ENCODE measurements at places on chromosomes 2 and 18.
A peak's percentile ranks its signal among the peaks of the same experiment; 100 is the strongest.

- no peak for DNase-seq
These were observed 69.5 kb upstream of the PSME4 start for GRCh38 chr2:54040250-54040649.

DNA sequence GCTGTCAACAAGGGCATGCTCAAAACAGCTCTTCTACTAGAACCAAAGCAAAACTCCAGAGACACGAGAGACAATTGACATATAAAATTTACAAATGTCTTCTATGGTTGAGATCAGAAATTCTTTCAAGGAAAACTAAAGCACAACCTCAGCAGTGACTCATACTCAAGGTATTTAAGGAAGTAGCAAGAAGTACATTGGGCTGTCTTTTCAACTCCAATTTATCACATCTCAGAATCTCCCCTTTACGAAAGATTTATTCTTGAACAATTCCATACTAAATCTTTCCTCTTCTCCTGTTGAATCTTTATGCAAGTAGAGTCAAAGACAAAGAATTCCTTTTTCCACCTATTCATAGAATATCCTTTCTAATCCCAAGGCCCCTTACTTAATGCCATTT is 324.0 kb downstream of the IRS1 start:
- DNase-seq, result no peak

DNA sequence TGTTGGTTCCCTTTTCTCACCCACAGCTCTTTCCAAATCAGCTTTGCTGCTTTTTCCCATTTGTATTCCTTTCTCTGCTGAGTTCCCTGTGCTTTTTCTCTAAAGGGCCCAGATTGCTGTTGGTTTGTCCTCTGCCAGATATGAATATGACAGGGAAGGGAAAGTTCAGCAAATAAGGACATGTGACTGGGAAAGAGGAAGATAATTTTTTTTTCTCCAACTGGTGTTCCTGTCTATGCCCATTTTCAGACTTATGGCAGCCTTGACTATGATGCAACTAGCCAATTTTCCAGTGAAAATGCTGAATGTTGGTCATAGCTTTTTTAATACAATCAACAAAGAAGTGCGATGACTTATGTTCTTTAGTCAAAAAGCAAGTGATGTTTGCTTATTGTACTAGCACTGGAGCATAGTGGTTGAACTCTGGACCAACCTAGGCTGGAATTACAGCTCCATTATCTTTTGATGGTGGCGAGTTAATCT is 7.7 kb downstream of the MDH1 start:
- no peak for DNase-seq

DNA sequence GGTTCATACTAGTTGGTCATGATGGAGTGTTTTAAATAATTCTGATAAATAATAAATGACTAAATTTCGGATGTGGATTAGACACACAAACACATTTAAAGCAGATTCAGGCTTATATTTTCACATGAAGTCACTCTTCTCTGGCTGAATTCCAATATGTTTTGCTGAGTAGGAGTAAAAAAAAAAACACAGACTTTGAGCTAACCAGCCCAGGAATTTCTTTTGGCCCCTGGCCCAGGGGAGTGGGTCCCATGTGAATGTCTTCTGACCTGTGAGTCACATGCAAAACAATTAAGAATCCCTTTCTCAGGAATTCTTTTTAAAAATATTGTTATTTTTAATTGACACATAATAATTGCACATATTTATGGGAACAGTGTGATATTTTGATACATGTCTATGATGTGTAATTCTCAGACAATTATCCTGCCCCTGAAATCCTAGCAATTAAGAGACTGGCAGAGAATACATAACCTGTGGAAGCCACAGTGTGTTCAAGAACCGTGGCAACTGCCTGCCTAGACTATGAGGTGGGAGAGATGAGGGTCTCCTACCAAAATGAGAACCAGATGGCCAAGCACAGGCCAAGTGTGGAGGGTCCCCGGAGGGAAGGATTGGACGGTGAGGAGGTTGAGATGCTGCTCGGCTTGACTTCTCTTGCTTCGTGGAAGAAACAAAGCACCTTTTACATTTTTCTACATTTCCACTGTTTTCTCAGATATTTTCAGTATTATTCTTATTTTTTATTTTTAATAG is 236.4 kb downstream of the PIEZO2 start:
- DNase-seq, result no peak

DNA sequence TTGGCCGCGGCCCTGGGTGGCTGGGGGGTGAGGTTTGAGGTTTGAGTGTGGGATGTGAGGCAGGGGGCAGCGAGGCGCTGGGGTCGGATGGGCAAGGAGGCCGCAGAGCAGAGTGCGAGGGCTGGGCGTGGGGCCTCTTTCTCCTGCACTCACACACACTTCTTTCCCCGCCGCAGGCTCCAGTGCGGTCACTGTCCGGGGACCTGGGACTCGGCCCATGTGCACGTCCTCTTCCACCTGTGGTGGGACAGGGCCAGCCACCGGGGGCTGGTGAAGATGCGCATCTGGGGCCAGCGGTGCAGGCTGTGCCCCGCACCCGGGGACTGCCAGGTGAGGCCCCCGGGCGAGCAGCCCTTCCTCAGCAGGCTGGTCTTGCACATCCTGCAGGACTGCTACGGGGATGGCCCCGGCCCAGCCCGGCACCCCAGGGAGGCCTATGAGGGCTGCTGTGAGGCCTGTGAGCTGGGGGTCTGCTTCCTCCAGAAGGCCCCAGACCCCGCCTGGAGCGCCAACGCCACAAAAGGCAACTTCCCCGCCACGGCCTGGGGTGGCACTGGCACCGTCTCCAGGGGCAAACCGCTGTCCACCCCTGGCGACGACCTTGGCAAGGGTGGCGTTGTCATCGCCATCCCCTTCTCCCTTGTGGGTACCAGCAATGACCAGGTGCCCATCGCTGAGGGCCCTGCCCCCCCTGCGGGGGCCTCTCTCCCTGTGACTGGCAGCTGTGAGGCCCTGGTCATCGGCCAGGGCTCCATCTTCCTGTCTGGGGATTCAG is 2.2 kb downstream of the RTP5 start:
- no peak for DNase-seq

- DNase-seq, result peak; percentile 60
These were observed 54.3 kb downstream of the TMX3 start for GRCh38 chr18:68660354-68661183.

Measured in natural killer cell (primary cell).